DMS53 (cell line): ENCODE measurements at places on chromosomes 11 and 22.

GRCh38 chr11:132831272-132831671 lies 701.0 kb downstream of the OPCML start:
- DNase-seq, result no peak

GRCh38 chr22:43094085-43094484 lies 4.9 kb upstream of the TTLL1 start:
- DNase-seq, result peak; percentile 52

DNA sequence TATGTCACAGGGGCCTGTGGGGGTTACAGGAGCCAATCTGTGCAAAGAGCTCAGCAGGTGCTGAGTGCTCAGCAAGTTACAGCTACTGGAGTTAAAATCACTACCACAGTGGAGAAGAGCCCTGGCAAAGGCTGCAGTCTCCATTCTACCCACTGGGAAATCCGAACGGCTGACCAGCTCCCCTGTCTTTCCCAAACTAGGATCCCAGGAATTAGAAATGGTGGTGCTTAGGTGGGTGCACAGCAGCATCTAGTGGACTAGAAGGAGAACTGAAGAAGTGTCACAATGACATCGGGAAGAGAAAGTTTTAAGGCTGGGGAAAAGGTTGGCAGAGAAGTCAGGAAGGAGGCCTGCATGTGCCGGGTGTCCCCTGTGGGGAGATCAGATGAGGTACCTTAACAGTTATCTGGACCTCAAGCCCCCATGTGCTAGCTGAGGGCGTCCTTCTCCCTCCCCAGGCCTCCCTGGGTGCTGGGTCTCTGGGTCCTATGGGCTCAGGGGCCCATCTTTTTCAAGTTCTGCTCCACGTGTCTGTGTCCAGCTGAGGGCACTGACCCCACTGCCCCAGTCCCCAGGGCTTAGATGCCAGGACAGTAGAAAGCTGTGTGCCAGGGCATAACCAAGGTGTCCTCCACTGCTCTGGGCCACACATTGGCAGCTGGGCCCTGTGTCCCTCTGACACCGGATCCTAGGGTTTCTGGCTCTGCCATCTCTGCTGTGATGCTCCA lies 1.9 kb downstream of the PIWIL3 start:
- peak; percentile 18 for DNase-seq

- DNase-seq, result no peak
These were observed 539.2 kb downstream of the NTM start for GRCh38 chr11:131909426-131910177.

- no peak for DNase-seq
These were observed 55.5 kb downstream of the FAM83F start for GRCh38 chr22:40050258-40050657.

DNA sequence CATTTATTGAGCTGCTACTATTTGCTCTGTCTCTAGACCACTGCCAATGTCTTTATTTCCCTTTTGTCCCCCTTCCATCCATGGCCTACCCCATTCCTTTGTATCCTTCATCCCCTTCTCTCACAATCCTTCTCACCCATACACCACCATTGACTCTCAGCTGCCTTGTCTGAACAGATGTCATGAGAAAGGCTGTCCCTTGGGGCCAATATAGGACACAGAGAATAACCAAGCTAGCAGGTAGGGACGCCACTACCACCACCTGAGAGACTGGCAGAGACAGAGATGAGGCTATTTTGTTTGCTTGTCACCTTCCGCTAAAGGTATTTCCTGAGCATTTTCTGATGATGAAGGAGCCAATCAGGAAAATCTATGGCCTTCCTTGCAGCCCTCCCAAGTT lies 138.9 kb downstream of the CD44 start:
- no peak for DNase-seq

DNA sequence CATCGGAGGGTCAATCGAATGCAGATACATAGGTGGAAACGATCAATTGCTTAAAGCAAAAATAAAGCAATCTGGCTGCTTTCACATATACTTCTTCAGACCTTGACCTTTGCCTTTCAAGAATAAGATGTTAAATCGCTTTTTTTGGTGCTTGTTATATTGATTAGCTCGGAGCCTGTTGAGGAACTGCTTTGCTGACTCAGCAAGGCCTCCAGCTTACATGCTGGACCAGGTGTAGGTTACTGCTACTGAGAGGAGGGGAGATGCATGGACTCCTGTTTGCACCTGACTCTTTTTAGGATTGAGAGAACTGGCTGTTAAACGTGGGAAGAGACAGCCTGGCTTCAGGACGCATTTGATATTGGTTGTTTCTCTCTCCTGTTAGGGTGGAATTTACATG lies 31.3 kb upstream of the NELL1 start:
- no peak for DNase-seq

DNA sequence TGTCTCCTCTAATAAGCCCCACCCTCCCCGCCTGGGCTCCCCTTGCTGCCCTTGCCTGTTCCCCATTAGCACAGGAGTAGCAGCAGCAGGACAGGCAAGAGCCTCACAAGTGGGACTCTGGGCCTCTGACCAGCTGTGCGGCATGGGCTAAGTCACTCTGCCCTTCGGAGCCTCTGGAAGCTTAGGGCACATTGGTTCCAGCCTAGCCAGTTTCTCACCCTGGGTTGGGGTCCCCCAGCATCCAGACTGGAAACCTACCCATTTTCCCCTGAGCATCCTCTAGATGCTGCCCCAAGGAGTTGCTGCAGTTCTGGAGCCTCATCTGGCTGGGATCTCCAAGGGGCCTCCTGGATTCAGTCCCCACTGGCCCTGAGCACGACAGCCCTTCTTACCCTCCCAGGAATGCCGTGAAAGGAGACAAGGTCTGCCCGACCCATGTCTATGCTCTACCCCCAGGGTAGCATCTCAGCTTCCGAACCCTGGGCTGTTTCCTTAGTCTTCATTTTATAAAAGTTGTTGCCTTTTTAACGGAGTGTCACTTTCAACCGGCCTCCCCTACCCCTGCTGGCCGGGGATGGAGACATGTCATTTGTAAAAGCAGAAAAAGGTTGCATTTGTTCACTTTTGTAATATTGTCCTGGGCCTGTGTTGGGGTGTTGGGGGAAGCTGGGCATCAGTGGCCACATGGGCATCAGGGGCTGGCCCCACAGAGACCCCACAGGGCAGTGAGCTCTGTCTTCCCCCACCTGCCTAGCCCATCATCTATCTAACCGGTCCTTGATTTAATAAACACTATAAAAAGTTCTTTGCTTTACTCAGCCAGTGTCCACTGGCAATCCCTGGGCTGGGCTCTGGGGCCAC lies 14.4 kb downstream of the TSKU start:
- no peak for DNase-seq

DNA sequence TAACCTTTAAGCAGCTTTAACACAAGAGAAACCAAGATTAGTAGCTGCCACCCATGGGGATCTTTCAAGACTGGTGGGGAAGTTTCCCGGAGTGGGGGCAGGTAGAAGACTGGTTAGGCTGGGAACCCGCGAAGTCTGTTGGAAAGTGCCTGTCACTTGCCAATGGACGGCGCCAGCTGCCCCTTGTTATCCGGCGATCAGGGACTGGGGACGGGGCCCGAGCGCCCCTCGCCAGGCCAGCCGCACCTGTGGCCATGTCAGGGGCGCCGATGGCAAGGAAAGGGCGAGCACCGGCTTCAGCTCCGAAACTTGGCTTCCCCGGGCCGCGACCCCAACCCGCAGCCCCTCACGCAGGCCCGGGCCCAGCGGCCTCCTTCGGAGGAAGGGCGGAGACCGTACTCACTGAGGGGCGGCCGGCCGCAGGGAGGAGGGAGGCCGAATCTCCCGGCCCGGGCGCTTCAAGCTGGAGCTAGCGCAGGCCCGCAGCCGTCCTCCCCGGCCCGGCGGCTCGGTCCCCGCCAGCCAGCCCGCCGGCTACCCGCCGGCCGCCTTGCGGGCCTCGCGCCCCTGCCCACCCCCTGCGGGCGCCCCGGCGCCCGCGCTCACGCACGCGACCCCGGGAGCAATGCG lies 539 bp downstream of the EIF4ENIF1 start:
- peak; percentile 39 for DNase-seq

DNA sequence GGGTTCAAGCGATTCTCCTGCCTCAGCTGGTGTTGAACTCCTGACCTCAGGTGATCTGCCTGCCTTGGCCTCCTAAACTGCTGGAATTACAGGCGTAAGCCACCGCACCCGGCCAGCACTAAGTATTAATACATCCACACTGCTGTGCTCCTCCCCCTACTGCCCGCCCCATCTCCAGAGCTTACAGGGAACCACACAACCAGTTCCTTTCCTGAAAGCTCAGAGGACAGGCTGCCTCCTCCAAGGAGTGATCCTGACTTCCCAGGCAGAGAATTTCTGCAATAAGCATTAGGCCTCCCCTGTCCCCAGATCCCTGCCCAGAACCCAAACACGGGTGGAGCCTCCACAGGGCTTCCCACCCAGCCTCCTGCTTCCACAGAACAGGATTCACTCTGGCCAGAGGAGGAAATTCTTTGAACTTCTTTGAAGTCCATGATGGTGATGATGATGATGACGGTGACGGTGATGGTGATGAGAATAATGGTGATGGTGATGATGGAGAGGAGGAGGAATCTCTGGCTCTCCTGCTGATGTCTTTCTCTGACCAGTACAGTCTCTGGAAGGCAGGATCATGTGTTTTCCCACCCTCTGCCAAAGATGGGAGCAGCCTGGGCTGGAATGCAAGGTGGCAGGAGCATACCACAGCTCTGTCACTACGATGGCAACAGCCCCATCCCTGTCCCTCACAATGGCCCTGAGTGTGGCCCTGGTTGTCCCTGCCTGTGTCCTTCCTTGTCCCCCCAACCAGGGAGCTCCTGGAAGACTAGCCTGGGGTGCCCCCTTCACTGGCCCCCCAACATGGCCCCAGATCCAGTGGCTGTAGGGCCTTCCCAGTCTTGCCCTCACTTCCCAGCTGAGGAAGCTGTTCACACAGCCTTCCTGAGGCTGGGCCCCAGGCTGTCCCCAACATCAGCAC lies 33.5 kb upstream of the CSNK1E start:
- no peak for DNase-seq

DNA sequence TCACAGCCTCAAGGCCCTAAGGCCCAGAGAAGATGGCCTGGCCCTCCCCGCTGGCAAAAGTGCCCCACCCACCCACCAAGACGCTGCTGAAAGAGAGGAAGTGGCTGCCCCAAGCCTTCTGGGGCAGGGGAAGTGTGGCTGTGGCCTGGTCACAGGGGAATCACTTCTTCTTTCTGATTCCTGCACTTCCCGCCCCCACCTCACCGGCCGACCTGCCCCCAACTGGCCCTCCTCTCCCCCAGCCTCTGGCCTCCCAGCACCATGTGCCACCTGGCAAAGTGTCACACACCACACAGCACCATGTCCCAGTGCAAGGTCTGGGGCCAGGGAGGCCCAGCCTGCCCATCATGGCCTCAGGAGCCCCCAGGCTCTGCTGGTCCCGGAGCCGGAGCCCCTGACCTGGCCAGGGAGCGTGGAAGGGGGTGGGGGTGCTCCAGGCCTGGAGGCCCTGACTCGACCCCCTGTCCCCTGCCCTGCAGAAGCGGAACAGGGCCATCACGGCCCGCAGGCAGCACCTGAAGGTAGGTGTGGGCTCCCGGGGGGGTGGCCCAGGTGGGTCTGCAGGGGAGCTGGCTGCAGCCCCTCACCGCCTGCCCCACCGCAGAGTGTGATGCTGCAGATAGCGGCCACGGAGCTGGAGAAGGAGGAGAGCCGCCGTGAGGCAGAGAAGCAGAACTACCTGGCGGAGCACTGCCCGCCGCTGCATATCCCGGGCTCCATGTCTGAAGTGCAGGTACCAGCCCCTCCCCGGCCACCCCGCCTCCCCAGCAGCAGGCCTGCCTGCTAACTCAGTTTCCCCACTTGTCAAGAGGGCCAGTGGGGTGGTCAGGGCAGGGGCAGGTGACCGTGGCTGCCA lies 1.4 kb downstream of the TNNI2 start:
- peak; percentile 27 for DNase-seq

GRCh38 chr11:110235966-110236365 lies 60.4 kb downstream of the RDX start:
- DNase-seq, result no peak

- peak; percentile 54 for DNase-seq
These were observed 16.2 kb downstream of the OTOG start for GRCh38 chr11:17563231-17563646.

- DNase-seq, result no peak
These were observed 39.6 kb upstream of the WEE1 start for GRCh38 chr11:9533736-9534473.

- no peak for DNase-seq
These were observed 47.8 kb downstream of the ARHGAP42 start for GRCh38 chr11:100734743-100735527.

GRCh38 chr11:14634813-14635212 lies 8.8 kb upstream of the PDE3B start:
- DNase-seq, result no peak

DNA sequence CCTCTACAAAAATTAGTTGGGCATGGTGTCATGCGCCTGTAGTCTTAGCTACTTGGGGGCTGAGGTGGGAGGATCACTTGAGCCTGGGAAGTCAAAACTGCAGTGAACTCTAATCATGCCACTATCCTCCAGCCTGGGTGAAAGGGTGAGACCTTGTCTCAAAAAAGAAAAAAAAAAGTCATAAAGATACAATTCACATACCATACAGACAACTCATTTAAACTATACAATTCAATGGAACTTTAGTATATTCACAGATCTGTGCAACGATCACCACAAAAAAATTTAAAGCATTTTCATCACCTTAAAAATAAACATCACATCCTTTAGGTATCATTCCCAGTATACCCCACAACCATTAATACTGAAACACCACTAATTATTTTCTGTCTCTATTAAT lies 201.2 kb downstream of the PGR start:
- DNase-seq, result no peak

DNA sequence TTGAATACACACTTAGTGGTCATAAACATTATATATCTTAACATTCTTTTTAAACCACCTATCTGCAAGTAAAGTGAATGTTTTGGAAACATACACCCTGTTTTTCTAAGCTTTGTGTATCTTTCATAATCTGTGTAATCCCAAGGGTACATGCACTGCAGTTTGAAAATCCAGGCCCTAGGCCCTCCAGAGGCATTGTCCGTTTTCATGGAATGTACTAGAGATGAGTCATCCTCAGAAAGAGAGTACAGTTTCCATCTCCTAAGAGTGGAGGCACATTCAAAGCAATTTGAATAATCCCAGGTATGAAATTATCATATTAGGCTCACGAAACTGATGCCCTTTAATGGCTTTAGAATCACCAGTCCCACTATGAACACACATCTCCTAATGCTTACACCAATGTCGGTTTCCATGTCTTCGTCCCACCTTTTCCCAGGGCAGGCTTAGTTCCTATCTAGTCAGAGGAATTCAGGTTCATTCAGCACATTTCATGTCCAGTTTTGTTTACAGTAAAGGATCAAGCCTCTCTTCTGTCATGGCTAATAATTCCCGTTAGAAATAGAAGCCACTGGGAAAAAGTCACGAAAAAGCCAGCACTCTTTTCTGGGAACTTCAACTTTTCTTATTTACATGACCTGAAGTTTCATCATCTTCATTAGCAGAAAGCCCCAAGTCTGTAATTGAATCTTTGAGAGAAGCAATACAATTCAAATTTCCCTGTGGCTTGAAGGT lies 39.5 kb upstream of the CD44 start:
- peak; percentile 15 for DNase-seq

GRCh38 chr11:133749841-133750240 lies 95.5 kb downstream of the SPATA19 start:
- no peak for DNase-seq

GRCh38 chr11:62444236-62444833 lies 25.5 kb downstream of the SCGB1A1 start:
- no peak for DNase-seq
